Progenitor cell of endocrine pancreas (in vitro differentiated cells): ENCODE measurements at places on chromosomes 2 and 18. TPM values are rescaled to one million over a fixed set of nuclear protein-coding genes. Genes with fewer than 3 reads are reported as not detected.

DNA sequence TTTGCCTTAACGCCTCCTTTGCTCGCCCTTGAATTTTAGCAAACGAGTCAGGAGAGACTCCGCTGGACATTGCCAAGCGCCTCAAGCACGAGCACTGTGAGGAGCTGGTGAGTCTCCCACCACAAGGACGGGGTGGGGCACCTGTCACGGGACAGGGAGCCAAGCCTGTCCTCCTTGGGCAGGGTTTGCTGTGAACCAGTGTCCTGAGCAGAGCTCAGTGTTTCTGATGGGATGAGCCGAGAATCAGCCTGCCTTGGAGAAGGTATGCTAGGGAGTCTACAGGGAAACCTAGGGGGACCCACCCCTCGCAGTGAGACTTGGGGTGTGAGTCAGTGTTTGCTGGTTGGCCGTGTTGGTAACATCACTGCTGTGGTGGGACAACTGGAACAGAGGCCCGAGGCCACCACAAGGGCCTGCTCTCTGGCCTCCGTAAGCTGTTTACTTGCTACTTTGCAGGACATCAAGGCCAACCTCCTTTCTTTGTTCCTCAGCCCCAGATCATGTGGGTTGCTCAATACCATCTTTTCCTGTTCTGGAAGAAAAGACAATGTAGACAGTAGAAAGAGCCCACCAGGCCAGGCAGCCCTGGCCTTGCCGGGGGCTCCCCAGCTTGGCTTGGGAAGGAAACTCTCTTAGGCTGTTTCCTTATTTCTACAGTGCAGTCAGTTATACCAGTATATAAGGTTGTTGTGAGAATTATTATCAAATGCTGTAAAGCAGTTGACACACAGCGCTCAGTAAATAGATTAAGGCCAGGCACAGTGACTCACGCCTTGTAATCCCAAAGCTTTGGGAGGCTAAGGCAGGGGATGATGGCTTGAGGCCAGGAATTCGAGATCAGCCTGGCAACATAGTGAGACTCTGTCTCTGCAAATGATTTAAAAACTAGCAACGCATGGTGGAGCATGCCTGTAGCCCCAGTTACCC lies 42.4 kb downstream of the ITGB1BP1 start:
- no peak for DNase-seq

DPY30 gene
- 99.2 and 101 TPM in 2 replicates for total RNA-seq

- DNase-seq, result no peak
These were observed 133.1 kb downstream of the NCKAP5 start for GRCh38 chr2:133434959-133435668.

DNA sequence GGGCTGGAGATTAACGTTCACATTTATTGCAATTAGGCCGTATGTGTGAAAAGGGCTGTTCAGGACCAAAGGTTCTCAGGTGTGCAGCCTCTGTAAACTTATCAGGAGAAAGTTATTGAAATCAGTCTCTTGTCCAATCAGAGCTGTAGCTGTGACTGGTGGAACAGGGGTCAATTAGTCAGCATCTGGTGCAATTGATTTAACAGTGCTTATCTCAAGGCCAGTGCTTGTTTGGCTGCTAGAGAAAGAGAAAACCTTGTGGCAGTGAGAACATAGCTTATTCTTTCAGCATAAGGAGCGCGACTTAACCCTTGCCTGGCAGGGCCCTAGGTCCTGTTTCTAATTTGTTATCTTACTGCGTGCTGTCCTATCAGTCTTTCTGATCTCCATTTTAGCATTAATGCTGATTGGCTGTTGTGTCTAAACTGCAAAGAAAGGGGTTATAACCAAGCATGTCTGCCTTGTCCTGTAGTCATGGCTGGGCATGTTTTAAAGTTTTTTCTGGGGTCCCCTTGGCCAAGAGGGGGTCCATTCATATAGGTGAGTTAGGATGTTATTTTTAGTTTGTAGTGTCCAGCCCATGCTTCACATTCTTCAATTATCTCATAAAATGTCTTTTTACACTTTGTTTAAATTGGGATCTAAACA lies 66.4 kb downstream of the CYB5A start:
- peak; percentile 29 for DNase-seq

GRCh38 chr18:50944245-50944932 lies 23.5 kb upstream of the ELAC1 start:
- DNase-seq, result no peak

GRCh38 chr18:74310411-74310810 lies 5.2 kb upstream of the C18orf63 start:
- DNase-seq, result no peak

- DNase-seq, result no peak
These were observed 212.7 kb upstream of the SLC14A2 start for GRCh38 chr18:45402485-45403056.
